ENCODE measurements at places on chromosomes 2 and 18.

DNA sequence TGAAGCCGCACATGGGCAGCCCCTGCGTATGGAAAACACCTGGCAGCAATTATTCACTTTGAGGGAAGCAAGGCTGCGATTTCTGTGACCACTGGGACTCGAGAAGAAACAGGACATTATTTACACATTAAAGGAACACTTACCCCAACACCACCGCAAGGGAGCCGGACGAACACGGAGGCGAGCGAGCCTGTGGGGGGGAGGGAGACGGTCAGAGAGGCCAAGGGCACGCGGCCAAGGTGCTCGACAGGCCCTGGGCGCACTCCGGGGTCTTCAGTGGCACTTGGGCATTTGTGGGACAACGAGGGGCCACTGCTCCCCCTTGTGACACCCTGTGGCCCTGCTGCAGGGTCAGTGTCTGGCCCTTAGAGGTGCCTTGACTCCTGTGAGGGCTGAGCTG, 247.0 kb downstream of the TWIST2 start:
- DNase-seq = no peak

GRCh38 chr2:196041786-196042185, 26.9 kb downstream of the DNAH7 start:
- DNase-seq = no peak

- no peak for DNase-seq
These were observed 74.5 kb downstream of the SPRED2 start for GRCh38 chr2:65357959-65358294.

- DNase-seq = no peak
These were observed 332.5 kb downstream of the PID1 start for GRCh38 chr2:228938629-228939028.

DNA sequence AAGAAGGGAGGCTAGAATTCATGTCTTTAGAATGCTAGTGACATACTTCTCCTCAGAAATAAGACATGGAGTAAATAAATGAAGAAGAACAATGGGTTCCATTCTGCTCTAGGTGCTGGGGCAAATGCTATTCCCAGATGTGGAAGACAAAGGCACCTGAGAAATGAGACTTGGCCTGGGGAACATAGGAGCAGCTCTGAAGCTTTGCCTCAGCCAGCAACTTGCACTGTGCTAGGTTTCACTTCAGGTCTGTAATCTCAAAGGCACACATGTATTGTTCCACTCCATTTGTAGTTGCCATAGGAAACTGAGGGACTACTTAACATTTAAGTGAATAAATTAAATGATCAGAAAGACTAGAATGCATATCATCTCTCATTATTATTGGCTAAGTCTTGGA, 538.9 kb upstream of the REG3G start:
- DNase-seq = no peak

- peak; percentile 32 for DNase-seq
These were observed 8.0 kb downstream of the SIX3 start for GRCh38 chr2:44949329-44950151.

DNA sequence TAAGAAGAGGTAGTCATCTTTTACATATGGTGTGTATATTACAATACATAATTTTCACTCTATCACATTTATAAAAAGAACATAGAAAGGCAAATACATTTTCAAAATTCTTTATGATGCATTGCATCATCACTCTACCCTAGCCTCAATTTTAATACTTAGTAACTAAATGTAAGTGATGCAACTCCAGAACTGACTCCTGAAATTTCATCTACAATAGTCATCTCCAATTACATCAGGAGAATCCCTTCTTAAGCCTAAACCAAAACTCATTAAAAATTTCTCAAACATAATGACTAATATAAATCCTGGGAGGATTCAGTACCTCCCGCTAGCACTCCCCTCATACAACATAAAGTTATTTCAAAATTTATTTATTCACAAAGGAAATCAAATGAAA, 15.9 kb downstream of the TMX3 start:
- peak; percentile 72 for DNase-seq

DNA sequence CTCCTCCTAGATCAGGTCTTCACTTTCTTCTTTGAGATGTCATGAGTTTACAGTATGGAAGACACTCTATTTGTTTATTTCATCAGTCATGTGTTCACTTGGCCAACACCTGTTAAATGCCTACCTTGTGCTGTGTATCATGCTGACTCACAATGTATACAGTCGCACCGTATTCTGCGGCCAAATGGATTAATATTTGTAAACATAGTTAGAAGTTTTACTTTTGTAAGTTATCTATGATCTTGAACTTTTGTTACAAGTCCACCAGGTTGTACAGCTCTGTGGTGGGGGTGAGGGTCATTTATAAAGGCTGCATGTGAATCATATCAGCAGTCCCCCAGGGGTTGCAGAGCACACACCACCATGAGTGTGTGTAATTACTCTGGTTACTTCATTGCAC, 408.7 kb upstream of the NRP2 start:
- no peak for DNase-seq

GRCh38 chr2:113236367-113237159, 42.2 kb downstream of the PAX8 start:
- no peak for DNase-seq

- DNase-seq = peak; percentile 89
These were observed 13.9 kb upstream of the UGP2 start for GRCh38 chr2:63827749-63828148.

DNA sequence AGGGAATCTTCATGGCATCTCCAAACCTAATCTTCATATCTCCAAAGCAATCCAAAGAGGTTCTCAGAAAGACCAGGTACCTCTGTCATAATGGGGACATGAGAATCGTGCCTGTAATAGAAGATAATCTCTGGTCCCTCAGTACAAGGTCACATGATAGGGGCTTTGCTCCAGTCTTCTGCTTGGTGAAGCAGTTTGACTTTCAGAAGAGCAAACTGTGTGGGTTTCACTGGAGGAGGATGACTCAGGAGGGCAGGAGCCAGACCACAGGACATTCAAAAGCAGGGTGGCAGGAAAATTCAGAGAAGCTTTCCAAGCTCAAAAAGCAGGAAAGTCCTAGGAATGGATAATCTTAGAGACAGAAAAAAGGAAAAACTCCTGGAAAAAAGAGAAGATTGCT, 10.6 kb upstream of the PAX3 start:
- DNase-seq = no peak

DNA sequence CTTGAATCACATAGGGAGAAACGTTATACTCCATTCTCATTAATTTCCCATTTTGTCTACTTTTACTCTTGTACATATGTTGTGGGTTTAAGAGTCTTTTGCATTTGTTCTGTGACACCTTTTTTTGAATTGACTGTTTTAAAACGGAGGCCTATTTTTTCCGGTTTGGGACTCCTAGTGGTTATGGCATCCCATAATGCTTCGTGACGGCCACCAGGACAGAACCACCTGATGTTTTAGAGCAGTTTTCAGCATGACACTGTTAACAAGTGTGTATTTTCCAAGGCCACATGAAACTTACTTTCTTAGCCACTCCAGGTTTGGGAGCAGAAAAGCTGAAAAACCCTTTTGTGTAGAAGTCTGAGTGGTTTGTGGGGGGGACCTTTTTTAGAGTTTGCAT, 8.4 kb downstream of the SOX11 start:
- no peak for DNase-seq

DNA sequence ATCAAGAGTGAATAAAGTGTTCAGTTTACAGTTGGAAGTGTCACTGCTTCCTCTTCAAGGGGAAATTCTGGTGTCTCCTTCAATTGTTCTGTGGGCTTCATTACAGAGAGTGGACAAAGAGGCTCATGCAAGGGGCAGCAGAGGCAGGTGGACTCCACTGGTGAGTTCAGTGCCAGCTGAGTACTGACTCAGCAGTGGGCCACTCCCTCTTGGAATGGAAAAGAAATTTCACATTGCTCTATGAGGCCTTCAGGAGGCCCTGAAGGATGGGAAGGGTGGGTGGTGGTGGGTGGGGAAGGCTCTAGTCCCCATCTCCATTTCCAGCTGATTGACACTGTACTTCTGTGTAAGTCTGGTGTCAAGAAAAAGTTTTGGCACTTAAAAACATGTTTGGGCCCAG, 66.4 kb downstream of the PRELID3A start:
- no peak for DNase-seq

DNA sequence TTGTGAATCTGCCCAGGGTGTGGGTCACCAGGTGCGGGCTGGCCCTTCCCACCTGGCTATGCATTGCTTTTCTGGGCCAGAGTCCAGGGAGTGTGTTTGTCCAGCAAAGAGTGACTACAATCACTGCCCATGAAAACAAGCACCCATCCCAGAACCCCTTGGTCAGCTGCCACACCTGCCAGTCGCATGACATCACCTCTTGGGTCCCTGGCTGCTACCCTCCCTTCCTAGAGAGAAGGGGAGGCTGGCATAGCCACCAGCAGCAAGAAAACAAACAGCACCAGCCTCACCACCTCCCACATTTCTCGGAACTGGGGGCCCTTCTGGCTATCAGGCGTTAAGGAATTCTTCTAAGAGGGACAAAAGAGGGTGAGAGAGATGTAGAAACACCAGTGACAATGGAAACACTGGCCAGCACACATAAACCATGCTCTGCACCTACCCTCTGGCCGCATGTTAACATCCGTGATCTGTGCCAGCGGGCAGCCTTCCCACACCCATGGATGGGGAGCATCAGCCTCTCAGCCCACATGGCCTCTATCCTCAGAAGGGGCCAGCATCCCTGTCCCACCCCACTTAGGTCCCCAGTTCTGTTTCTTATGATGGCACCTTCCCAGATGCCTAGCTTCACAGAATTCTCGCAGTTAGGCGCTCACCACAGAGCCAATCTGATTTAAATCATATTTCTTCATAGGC, 109.7 kb upstream of the GLI2 start:
- DNase-seq = no peak

DNA sequence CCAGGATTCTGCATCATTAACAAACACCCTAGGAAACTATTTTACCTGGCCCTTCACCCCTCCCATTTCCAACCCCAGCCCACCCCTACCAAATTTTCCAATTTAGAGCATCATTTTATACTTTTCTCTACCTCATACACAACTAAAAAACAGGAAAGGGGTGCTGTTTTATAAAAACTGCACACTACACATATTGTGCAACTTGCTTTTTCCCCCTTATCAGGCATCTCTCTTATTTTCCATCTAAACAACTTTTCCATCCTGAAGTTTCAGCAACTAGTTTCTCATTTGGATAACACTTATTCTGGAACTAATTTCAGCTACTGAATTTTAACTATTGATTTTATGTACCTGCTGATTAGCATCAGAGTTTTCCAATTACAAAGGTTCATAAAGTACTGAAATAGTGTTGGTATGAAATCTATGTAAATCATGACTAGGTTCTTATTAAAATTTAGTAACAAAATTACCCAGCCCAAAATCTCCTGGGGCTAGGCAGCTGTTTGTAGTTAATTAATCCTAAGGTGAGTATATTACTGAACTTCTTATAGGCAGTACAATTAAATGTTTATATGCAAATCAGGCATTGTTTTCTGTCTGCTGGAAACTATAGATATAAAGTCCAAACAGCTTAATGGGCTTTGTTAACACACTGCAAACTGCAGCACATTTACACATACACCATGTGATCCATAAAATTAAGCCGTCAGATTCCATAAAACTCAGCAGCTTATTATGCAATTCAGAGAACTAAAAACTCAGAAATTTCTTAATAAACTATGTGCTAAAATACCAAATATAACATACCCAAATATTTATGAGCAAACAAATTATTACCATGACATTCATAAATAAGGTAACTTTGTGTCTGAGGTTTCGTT, 7.9 kb downstream of the SF3B1 start:
- no peak for DNase-seq

- DNase-seq = no peak
These were observed 77.3 kb upstream of the PHLPP1 start for GRCh38 chr18:62637807-62638687.

- no peak for DNase-seq
These were observed 148.1 kb downstream of the BAZ2B start for GRCh38 chr2:159468257-159468656.

DNA sequence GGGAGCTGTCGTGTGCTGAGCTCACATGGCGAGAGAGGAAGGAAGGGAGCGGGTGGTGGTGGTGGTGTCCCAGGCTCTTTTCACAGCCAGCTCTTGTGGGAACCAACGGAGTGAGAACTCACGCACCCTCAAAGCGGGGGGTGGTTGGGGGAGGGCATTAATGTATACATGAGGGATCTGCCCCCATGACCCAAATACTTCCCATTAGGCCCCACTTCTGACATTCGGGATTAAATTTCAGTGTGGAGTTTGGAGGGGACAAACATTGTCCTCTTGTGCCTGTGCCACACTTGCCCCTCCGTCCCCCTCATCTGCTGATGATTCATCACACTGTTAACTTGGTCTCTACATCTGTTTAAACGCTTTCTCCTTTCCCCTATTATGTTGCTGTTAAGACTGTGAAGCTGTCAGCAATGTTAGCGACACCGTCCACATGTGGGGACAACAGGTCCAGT, 22.5 kb downstream of the INPP4A start:
- DNase-seq = no peak

- DNase-seq = peak; percentile 81
These were observed 249.9 kb upstream of the RBBP8 start for GRCh38 chr18:22683196-22683676.

DNA sequence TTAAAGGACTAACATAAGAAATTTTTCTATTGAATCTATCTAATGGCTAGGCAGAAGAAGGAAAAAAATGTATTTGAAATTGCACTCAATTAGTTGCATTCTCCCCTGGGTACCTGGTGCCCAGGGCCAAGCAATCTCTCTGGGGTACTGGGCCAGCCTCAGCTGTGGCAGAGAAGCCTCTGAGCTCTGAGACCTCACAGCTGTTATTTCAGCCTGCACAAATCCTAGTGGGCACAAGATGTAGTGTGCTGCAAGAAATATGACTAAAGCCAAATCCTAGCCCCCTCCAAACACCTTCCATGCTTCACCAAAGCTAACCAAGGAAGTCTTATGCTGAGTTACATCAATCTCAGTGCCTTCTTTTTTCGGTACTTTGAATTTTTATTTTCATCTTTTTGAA, 478.4 kb downstream of the STK39 start:
- no peak for DNase-seq

GRCh38 chr2:198044777-198045176, 240.4 kb downstream of the PLCL1 start:
- peak; percentile 7 for DNase-seq

- DNase-seq = no peak
These were observed 515.2 kb downstream of the ZEB2 start for GRCh38 chr2:144004742-144005141.

DNA sequence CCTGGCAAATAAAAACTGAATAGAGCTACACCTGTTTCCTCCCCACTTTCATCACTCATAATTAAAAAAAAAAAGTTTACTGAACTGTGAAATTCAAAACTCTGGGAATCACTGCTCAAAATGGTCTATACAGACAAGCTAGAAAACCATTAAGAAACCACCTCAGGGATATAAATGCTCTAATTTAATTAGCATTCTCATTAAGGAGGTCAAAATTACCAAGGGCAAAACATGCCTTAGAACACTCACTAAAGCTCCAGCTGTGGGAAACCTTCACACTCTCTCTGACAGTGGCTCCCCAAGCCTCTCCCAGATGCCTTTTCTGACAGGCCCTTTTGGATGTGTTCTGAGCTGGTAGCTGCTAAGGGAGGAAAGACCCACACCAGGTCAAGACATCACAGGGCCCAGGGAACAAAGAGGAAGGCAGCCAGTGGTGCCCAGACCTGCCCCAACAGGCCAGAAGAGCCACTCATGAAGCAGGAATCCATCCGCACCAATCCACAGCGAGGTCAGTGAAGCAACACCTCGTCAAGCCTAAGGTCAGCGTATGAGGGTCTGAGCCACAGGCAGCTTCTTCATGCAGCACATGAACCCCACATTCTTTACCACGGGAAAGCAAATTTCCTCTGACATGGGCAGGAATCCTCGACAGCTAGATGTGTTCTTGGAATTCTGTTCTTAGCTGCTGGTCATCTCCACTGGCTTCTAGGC, 35.6 kb downstream of the XDH start:
- no peak for DNase-seq

- DNase-seq = no peak
These were observed 38.9 kb upstream of the LDLRAD4 start for GRCh38 chr18:13179566-13180113.

All from fibroblast of skin of scalp (primary cell).